ENCODE measurements at places on chromosomes 7 and 10.
A peak's percentile ranks its signal among the peaks of the same experiment; 100 is the strongest.

GRCh38 chr7:20330928-20331909 lies 519 bp downstream of the ITGB8 start:
- DNase-seq: no peak

DNA sequence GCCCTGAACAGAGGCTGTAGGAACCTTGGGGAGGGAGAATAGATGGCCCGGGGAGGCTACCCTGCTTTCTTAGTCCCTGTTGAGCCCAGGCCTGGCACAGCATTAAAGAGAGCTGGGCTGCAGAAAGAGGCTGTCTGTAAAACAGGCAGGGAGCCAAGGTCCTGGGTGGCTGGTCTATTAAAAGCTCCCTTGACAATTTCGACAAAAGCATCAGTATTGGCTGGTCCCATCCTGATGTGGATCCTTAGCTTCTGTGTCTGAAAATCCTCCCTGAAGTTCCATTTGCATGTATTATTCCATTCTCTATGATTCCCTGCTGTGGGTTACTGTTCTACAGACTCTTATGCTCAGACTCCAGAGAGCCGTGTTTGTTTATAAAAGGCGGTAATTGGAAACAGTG lies 158.5 kb downstream of the GALNT17 start:
- DNase-seq: no peak

DNA sequence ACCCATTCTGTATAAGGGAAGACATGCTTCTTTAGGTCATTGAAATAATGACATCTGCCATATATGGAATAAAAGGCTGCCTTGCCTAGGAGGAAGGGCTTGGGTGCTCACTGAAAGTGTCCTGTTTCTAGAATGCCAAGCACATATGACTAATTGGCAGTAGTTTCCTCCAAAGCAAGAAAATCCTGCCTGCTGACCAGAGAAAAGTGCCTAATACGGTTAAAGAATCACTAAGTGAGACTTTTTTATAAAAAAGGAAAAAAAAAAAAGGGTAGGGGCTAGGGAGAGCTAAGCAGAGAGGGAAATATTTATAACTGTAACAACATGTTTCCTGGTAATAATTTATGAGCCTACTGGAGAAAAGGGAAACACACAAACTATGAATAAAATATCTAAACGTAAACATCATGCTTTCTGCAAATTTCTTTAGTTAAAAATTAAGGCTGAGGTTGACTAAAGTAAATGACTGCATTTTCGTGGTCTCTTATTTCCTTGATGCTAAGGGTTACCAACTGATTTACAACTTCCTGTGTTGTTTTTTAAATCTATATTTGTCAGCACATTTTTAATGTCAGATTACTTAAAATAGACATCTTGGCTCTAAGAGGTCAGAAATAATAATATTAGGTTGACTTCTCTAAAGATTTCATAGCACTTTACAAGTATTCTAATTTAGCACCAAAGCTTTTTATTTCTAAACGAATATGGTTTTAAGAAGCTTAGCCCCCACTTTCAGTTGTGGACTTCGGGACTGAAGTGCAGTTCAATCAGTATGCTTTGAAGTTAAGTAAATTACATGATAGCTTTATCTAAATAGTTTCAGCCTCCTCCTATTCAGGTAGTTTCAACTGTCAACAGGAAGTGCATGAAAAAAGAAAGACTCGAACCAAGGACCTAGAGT lies 89.6 kb downstream of the CABCOCO1 start:
- peak; percentile 95 for DNase-seq

- peak; percentile 37 for DNase-seq
These were observed 240.9 kb upstream of the IMMP2L start for GRCh38 chr7:111803015-111803758.

- no peak for DNase-seq
These were observed 2.6 kb upstream of the TMEM130 start for GRCh38 chr7:98872328-98872924.

DNA sequence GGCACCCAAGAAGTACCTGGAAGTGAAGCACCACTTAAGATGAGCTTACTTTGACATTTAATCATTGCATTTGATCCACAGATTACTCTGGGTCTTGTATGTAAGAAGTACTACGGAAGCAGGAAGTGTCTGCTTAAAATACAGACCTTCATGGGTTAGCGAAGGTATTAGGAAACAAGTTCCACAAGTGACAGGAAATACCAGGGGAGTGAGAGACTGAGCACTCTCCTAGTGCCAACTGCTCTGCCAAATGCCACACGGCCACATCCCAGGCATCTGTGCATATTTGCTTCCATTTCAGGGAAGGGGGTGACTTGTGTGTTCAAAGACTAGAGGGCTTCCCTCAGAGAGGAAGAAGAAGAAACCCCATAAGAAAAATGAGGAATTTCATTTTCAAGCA lies 57.2 kb upstream of the ANK3 start:
- no peak for DNase-seq

- DNase-seq: no peak
These were observed 440.6 kb downstream of the PARD3 start for GRCh38 chr10:34374356-34375045.

DNA sequence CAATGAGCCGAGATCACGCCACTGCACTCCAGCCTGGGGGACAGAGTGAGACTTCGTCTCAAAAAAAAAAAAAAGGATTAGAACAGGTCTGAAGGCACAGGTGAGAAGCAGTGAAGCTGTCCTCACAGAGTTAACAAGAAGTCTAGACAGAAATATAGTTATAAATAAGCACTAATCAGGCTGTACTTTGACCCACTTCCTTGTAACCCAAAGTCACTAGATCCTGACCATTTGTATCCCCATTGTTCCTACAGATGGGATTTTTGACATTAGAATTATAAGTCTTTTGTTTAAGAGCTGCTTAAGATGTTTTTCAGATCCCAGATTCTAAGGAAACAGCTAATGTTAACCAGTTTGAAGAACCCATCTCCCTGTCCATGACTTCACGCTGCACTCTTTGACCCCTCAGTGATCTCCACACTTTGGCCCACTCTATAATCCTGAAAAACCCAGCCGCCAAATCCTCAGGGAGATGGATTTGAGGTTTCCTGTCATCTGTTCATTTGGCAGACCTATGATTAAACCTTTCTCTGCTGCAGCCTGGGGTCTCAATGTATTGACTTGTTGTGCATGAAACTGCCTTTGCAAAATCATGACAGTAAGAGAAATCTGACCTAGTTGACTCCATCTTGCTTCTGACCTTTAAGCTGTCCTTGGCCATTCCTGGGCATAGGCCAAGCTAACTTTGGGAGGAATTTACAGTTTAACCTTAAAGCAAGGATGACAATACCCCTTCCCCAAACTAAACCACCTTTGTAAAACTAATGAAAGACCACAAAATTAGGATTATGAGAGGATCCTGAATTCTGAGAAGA lies 11.4 kb downstream of the SSMEM1 start:
- no peak for DNase-seq

DNA sequence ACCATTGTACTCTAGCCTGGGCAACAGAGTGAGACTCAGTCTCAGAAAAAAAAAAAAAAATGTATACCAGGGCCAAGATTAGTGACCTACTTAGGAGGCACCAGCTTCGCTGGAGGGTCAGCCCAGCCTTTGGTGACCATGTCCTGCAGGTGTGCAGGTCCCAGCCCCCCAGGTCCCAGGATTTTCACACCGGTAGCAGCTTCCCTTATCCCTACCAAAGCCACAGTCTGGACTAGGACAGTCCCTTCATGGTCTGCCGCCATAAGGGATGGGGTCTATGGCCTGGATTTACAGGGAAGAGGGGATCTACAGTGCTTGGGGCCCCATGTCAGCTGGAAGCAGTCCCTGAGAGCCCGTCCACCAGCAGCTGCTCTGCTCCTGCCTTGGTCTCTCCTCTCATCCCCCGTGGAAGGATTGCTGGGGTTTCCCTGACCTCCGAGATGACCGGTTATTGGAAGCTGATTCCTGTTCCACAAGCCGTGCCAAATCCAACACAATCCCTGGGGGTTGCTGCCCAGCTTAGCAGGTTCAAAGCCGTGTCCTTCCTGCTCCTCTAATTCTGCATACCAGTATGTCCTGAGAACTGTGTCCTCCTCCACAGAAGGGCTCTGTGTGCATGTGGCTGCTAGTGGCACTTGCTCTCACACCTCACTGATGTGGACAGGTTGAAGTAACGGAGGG lies 11.0 kb upstream of the NDUFB2 start:
- DNase-seq: no peak

DNA sequence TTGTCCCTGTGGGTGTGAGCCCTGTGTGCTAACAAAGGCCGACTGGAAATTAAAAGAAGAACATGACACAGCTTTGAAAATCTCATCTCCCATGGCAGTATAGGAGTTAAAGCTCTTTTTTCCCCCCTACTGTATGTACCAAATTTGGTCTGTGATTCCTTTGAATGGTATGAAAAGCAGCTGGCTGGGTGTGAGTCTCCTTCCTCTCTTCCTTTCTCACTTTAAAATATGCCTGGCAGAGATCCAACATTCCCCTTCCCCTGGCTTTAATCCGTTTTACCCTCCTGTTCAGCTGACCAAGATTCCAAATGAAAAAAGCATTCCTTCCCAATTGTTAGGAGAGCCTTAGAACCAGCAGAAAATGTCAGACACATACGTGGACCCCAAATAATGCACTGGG lies 225.0 kb upstream of the CELF2 start:
- DNase-seq: peak; percentile 83

GRCh38 chr7:24637706-24638105 lies 64.5 kb downstream of the PALS2 start:
- no peak for DNase-seq

DNA sequence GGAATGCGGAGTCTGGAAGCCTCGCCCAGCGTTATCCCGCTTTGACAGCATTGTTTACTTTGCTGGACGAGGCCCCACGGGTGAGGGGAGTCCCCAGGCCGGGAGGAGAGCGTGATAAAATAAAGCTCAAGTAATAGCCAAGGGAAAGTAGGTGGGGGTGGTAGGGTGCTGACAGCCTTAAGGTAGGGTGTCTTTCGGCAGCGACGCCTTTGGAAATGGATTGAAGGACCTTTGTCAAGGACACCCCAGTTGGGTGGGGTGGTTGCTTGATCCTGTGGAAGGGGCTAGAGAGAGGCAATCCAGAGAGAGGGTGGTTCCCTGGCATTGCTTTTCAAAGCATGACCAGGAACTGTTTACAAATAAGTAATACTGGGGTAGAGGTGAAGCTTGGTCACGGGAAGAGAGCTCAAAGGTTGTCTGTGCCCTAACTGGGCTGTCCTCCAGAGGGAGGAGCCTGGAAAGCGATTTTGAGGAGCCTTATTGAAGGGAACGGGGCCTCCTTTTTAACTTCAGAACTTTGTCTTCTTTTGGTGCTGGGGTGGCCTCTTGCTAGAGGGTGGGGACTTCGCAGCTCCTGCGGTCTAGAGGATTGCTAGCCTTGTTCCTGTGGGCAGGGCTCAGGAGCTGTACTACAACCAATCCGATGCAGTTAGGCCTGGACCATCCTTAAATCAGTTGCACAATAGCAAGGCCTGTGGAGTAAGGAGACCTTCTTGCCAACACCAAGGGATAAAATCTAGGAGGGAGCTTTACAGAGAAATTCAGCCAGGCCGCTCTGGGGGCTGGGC lies 1.3 kb downstream of the EIF4EBP2 start:
- DNase-seq: no peak

DNA sequence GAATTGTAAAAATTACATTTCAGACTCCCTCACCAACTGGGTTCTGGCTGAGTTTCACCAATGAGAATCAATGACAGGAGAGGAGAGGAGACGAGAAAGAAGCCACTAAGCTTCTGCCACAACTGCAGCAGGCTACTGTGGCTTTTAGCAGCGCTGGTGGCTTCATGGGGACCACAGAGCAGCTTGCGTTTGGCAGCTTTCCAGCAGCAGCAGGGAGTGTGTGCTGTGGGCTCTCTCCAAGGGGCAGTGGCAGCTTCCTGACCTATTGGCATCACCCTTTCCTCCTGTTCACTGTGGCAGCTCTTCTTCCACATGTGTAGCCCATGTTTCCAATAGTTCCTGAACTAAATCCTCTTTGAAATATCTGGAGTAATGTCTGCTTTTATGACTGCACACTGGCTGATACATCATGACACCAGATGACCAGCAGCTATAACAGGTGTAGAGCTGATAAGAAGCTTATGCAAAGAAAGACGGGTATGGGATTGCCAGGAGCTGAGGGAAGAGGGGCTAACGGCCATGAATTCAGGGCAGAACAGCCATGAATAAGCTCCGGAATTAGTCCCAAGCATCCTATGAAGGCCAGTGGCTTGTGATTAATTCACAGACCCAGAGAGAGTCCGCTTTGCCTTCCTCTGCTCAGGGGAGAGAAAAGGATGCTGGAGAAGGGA lies 46.8 kb downstream of the KCNH2 start:
- no peak for DNase-seq

- no peak for DNase-seq
These were observed 267.8 kb downstream of the RPS24 start for GRCh38 chr10:78301481-78301880.

DNA sequence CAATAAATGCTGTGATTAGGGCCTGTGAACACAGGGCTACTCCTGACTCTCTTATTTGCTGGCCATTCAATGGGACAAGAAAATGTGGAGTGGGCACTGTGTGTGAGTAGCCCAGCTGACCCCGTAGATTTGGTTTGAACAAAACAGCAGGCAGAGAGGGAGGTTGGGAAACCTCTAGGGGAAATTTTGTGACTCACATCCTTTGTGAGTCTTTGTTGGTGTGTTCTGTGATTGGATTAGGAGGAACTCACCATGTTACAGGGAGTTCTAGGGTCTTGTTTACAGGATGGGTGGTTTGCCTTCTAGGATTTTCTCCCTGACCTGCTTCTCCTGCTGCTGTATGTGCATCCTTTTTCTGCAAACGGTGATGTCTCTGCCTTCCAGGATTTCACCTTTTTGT lies 128.3 kb upstream of the MKI67 start:
- DNase-seq: no peak

DNA sequence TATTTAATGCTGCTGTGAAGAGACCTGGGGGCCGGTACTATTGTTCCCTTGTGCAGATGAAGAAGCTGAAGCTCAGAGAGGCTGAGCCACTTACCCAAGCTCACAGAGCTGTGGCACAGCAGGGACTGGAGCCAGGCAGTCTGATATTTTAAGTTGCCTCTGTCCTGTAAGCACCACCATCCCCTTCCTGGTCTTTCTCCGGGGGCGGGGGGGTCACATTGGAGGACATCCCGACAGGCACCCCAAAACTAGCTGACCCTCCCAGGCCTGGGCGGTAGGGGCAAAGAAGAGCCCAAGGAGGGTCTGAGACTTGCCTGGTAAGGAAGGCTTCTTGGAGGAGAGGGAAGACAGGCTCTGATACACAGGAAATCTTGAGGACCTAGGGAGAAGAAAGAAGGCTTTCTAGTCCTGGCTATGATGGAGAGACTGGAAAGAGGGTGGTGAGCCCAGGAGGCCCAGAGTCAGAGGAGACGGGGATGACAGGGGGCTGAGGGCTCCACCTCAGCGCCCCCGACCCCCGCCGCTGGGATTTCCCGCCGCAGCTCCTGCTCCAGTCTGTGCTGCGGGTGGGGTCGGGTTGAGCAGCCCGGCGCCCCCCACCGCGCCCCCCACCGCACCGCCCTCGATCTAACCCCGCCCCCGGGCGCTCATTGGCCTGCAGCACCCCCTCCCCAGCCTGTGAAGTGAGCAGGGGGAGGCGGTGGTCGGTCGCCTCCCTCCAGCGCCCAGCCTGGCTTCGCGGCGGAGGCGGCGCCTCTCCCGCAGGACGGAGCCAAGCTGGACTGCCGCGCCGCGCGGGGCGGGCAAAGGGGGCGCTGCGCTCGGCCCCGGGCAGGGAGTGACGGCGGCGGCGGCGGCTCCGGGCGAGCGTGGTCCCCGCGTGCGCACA lies at the start of gene ADCYAP1R1:
ADCYAP1R1 (plus strand) TSS at position 711 of the 889 bp plus-strand sequence. CDS start 10,957 bp downstream, outside the sequence.
- DNase-seq: no peak

Measured in kidney glomerular epithelial cell (primary cell).